ENCODE measurements at places on chromosomes 16 and 17. TPM values are rescaled to one million over a fixed set of nuclear protein-coding genes. Genes with fewer than 3 reads are reported as not detected.

GRCh38 chr16:12617401-12617819 lies 186.3 kb downstream of the CPPED1 start:
- DNase-seq = no peak

DNA sequence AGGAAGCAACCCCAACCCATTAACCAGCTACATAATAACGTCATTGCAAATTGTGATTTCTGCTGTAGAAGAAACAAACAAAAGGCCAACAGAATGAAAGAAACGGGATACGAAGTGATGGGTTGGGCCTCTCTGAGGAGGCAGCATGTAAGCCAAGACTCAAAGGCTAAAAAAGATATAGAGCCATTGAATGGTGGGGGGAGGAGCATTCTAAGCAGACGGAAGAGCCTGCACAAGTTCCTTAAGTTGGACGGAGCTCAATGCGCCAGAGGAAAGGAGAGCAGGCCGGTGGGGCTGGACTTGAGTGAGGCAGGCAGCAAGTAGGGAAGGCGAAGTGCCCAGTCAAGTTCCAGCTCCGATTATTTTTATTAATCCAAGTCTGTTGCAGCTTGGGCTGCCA lies 160.3 kb downstream of the SHISA9 start:
- no peak for DNase-seq

GRCh38 chr17:39951924-39952679 lies 10.7 kb upstream of the GSDMA start:
- no peak for DNase-seq

PRM1 gene
- not detected for total RNA-seq

DNA sequence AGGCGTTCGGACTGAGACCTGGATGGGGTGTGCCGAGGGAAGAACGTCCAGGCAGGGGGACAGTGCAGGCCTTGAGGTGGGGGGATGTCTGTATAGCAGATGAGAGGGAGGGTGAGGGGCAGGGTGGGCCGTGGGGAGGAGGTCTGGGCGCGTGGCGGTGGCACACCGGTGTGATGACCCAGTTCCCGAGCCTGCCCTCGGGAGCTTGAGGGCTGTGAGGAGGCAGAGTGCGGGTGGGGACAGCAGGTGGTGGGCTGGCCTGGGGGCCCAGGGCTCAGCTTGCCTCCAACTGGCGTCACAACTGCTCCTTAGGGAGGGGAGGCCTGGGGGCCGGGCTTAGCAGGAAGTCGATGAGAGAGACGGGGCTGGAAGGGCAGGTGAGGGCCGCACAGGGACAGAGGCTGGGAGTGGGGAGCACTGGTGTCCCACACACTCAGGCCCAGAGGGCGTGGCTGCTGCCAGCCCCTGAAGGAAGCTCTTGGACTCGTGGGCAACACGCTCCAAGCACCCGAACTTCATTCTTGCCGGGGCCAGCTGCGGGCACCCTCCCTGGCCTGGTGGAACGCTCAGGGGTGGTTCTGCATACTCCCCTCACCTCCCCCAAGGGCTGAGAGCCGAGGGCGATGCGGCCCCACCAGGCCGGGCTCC lies 6.5 kb downstream of the CACNA1H start:
- no peak for DNase-seq

- no peak for DNase-seq
Observed at GRCh38 chr17:38761612-38762011, 9.1 kb downstream of the PSMB3 start.

DNA sequence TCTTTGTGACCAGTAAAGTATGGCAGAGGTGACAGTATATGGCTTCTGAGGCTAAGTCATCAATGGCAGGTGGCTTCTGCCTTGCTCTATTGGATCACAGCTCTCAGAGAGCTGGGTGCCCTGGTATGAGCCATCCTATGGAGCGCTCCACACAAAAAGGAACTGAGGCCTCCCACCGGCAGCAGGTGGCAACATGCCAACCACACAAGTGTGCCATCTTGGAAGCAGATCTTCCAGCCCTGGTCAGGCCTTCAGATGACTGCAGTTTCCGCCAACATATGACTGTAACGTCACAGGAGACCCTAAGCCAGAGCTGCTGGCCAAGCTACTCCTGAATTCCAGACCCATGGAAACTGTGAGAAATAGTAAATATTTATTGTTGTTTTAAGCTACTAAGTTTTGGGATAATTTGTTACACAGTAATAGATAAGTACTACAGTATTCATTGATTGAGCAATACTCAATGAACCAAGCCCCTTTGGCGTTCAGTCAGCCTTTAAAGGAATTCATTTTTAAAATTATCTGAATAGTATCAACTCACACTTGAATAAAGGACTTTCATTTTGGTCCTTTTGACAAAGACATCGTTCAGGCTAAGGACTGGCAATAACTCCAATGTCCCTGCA lies 69.4 kb upstream of the LHX1 start:
- no peak for DNase-seq

Data from activated T-cell treated with anti-CD3 and anti-CD28 coated beads, Interleukin-2, amount 50 U/mL, for 4 hours (primary cell).